Stimulated activated CD4-positive, alpha-beta T cell treated with anti-CD3 and anti-CD28 coated beads, Interleukin-1b, Interleukin-23, amount 100 ng/mL, for 1 hour (primary cell): ENCODE measurements at places on chromosomes 4 and X.

DNA sequence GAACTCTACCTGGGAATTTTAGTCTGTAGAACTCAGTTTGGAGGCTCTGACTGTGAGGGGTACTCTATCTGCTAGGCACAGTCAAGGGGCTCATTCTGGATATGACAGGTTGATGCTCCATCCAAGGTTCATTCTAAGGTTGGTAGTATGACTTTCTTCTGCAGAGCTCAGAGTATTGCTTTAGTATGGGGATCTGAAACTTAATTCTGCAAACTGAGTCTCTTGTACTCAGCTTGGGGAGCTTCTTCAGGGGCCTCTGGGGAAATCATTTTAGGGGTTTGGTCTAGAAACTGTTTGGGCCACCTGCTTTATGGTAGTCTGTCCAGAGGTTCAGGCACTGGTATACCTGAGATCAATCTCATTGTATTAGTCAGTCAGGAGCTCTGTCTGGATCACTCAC is 9.7 kb upstream of the TSR2 start:
- DNase-seq, result no peak

DNA sequence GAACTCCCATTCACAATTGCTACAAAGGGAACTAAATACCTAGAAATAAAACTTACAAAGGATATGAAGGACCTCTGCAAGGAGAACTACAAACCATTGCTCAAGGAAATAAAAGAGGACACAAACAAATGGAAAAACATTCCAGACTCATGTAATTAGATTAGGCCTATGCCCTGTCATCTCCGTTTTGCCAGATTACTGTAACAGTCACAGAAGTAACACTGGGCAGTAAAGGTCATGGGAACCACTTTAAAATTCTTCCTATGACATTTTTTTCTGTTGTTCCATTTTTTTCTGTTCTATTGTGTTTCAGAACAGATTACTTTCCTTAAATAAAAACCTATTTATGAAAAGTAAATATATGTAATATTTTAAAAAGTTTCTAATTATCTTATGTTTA is 199.4 kb upstream of the CENPE start:
- no peak for DNase-seq

DNA sequence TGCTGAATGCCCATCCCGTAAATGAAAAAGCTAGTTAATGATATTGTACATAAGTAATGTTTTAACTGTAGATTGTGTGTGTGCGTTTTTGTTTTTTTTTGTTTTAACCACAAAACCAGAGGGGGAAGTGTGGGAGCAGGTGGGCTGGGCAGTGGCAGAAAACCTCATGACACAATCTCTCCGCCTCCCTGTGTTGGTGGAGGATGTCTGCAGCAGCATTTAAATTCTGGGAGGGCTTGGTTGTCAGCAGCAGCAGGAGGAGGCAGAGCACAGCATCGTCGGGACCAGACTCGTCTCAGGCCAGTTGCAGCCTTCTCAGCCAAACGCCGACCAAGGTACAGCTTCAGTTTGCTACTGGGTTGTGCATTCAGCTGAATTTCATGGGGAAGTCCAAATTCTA is at the start of gene SPP1:
SPP1 (plus strand) TSS at position 249 of the 400 bp plus-strand sequence. CDS start 1,182 bp downstream, outside the sequence.
- no peak for DNase-seq

DNA sequence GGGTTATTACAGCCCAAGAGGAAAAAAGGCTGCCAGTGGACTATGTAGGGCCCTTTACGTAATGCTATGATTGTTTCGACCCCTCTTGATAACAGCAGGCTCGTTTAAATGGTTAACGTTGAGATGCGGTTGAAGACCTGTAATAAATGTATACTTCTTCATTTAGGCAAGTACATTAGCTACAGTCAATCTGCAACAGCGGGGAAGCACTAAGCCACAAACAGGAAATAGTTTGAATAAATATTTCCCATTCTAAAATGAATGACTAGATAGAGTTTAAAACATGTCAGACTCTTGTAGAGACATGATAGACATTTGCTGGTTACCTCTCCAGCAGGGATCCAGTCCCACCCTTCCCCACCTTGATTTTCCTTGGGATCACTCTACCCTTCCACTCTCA is 38.1 kb upstream of the STIM2 start:
- no peak for DNase-seq

GRCh38 chr4:26032630-26033317 is 118.8 kb downstream of the SMIM20 start:
- no peak for DNase-seq

- no peak for DNase-seq
These were observed 5.7 kb downstream of the SPON2 start for GRCh38 chr4:1166509-1167243.

DNA sequence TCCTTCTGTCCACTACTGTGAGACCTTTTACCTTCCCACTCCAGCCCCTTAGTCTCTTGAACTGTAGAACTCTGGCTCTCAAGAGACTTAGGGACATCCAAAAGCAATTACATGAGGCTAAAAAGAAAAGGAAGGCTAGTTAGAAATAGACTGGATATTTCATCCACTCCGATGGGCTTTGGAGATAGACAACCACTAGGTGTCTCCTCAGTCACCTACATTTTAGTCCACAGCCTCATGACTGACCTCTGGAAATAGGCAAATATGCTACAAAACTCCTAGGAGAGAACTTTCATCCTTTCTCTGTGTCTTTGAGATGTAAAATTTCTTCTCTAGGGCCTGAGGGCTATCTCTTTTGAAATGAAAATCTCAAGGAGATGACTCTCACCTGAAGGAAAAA is 45.1 kb upstream of the LAMP2 start:
- no peak for DNase-seq

DNA sequence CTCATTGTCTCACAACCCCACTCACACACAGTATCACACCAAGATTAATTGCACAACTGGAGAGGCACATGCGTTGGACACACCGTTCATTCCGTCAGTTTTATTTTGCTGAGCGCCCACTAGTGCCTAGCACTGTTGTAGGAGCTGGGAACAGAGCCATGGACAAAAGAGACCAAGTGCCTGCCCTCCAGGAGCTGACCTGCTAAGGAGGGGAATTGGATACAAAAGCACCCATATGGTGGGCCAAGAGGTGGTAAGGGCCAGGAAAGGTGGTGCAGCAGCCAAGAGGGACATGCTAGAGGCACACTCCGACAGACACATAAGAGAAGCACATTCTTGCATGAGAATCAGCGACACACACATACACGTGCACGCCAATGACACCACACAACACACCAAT is 705 bp upstream of the CRMP1 start:
- no peak for DNase-seq
